ENCODE measurements at places on chromosomes 1 and 21.

DNA sequence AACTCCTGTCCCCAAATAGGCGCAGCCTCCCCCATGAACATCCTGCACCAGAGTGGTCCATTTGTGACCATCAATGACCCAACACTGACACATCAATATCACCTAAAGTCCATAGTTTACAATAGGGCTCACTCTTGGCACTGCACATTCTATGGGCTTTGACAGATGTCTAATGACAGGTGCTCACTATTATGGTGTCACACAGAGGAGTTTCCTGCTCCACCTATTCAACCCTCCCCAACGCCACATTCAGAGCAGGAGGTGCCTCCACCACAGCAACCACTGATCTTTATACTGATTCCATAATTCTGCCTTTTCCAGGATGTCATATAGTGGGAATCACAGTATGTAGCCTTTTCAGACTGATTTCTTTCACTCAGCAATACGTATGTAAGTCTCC lies 24.2 kb downstream of the GNG4 start:
- DNase-seq = no peak

DNA sequence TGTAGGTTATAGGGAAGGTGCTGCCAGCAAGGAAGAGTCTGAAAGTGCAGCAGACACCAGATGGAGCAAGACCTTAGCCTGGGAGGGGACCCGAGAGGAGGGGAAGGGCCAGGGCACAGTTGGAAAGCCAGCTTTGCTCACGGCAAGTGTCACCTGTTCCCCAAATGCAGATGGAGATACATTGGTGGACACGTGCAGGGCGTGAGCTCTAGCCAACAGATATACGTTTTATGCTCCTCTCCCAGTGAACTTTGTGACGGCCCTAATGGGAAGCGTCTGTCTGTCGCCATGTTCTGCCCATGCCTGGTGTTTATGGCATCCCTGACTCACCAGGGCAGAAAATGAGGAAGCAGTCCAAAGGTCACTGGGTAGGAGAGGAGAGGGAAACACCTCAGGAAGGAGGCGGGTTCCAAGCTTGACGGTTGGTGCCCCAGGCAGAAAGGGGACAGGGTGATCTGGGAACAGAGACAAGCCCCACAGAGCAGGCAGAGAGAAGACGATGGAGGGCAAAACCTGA lies 7.6 kb downstream of the GPA33 start:
- no peak for DNase-seq

DNA sequence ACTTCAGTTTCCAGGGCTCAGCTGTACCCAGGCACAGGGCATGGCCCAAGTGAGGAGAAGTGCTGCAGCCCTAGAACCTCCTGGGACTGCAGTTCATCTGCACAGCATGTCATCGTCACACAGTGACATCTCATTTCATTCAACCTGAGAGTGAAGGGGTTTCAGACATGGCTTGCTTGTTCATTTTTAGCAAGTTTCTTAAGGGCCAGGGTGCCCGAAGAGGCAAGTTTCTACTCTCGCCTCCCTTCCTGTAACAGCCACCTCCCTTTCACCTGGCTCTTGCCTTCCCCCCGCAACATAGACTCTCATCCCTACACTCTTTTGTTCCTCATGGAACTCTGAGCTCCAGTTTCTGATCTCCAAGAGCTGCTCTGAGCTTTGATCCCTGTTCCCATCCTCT lies 108.1 kb downstream of the C1orf21 start:
- DNase-seq = no peak

GRCh38 chr1:42348498-42348897 lies 13.5 kb upstream of the FOXJ3 start:
- no peak for DNase-seq

DNA sequence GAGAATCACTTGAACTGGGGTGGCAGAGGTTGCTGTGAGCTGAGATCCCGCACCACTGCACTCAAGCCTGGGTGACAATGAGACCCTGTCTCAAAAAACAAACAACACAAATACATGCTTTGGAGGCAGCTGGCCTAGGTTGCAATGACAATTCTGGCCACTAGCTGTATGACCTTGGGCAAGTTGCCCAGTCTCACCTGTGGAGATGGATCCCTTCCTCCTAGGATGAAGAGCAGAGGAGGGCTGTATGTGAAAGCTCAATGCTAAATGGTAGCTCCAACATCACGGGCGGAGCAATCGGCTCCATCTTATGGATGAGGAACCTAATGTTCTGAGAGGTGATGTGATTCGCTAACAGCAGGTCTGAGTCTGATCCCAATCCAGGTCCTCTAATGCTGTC lies 20.6 kb downstream of the ADORA1 start:
- DNase-seq = no peak

- peak; percentile 34 for DNase-seq
These were observed 32.3 kb upstream of the TARDBP start for GRCh38 chr1:10980094-10980577.

DNA sequence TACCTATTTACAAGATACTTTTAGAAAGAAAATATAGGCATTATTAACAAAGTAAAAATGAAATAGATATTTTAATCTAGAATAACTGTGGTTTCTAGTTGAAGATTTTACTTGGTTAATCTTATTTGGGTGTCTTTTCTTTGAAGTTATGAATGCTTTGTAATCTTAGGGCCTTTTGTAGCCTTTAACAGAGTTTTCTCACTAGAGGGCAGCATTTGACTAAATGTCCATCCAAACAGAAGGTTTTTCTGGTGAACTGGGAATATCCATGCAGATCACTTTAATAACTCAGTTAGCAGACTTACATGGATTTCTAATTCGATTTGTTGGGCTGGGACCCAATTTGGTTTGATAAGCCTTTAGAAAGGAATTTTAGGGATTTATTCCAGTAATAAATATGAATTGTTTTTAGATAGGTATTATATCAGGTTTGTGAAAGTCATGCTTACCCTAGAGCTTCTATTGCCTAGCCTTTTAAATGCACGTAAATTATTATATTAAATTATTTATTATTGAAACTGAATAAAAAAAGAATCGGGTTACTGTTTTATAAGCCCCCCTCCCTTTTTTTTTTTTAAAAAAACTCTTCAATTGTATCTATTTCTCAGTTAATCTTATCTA lies 119.7 kb downstream of the ZNF326 start:
- DNase-seq = peak; percentile 65

DNA sequence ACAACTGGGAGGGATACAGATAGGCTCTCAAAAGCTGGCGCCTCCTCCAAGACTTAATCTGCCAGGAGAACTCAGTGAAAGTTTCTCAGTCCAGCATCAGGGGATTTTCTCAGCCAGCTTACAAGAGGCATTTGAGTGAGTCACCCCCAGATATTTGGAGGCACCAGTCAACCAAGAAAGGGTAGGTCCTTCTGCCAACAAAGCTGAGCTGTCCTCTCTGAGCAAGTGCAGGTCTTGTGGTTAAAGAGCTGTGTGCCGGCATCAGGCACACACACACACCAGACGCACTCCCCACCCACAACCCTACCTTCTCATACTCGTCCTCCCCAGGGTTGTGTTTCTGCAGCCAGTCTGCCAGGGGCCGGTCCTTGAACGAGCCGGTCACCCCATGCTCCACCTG lies 27.0 kb upstream of the PPP1R15B start:
- peak; percentile 36 for DNase-seq

- no peak for DNase-seq
These were observed 42.4 kb upstream of the HP1BP3 start for GRCh38 chr1:20829531-20829930.

GRCh38 chr1:22892789-22893188 lies 79.9 kb downstream of the LACTBL1 start:
- DNase-seq = peak; percentile 82

DNA sequence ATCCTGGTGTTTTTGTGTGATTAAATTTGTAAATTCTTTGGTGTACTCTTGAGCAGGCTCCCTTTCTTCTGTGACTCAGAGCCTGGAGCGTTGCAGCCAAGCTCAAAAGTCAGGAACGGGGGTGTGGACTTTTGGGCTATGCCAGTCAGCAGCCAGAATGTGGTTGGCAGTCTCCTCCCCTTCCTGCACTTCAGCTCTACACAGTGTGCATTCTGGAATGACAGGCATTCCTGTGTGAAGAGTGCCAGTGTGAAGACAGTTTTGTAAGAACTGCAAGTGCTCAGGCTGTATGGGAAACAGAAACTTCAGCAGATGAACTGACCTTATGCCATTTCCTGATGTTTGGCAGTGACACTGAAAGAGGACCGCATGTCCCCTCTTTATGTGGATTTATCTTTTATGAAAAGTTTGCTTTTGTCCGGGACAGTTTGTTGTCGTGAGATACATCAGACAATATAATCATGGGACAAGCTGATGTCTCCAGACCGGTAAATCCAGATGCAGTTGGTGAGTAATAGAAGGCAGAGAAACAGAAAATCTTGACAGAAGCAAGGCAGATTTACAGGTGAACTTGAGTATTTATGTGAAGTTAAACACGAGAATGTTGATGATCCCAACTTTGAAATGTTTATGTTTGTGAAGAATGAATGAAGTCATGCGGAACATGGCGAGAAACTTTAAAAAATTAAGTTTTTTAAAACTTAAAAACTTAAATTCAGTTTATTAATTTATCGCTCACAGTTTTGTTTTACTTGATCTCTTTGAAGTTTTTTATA lies 67.7 kb upstream of the RCC1 start:
- DNase-seq = peak; percentile 43

GRCh38 chr21:16863362-16863905 lies 649.4 kb upstream of the CXADR start:
- no peak for DNase-seq

- no peak for DNase-seq
These were observed 772 bp downstream of the ADAM15 start for GRCh38 chr1:155051777-155052398.

DNA sequence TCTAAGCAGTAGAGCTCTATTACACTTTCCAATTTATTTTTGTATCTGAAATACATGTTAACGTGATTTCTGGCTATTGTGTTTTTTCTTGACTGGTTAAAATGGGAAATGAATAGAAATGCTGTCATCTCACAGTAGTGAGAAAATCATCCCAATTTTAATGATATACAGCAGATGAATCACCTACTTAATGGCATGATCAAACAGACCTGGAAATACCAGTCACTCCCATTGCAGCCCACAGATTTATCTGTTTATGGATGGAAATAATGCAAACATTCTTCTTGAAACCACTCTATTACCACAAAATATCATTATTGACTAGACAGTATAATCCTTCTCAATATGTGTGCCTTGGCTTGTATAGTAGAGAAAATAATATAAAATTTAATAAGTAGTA lies 497.8 kb upstream of the ADAMTS5 start:
- no peak for DNase-seq

DNA sequence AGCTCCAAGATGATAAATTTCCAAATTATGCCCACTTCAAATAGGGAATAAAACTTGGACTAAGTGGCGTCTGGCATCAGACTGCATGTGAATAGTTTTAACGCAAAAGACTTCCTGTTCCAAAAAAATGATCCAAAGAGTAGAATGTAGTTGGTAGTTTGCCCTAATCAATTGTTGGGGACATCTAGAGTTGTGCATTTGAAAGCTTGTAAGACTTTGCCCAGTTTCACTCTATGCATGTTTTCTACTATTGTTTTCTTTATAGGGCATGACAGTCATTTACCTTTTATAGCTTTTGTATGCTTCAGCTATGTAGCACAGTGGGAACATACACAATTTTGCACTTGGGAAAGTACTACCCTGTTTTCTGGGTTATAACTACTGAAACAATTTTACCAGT lies 86.0 kb downstream of the HS2ST1 start:
- DNase-seq = no peak

- no peak for DNase-seq
These were observed 139.4 kb downstream of the MRPL39 start for GRCh38 chr21:25467896-25468295.

GRCh38 chr1:232209357-232209756 lies 420.6 kb downstream of the SIPA1L2 start:
- DNase-seq = no peak

- DNase-seq = no peak
These were observed 167.2 kb downstream of the RUNX1 start for GRCh38 chr21:34881839-34882371.

DNA sequence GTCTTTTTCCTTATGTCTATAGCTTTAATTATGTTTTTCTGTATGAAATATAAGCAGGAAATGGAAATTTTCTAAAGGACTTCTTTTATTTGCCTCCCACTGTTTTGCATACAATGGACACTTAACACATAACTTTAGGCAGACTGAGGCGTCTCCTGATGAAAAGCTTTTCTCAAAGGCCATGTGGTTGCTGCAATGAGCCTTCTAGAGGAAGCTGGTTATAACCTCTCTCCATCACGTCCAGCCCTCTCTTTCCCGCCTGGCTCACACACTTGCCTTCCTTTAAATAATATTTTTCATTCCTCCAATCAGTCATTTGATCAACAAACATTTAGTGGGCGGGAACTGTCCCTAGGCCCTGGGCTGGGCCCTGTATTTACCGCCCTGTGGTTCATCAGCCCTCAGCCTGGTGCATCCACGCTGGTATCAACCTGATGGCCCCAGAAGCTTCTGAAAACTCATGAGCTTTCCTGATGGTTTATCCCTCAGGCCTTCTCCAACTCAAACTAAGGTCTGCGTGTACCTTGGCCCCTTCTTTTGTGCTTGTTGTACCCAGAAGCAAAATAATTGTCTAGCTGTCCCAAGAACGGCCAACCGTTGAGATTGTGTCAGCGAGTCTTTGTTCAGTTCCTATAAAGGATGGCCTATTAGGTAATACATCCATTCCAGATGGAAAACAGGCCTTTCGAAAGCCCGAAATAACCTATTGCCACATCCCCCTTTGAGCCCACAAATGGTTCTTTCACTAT lies 75.3 kb upstream of the LYST start:
- DNase-seq = no peak

DNA sequence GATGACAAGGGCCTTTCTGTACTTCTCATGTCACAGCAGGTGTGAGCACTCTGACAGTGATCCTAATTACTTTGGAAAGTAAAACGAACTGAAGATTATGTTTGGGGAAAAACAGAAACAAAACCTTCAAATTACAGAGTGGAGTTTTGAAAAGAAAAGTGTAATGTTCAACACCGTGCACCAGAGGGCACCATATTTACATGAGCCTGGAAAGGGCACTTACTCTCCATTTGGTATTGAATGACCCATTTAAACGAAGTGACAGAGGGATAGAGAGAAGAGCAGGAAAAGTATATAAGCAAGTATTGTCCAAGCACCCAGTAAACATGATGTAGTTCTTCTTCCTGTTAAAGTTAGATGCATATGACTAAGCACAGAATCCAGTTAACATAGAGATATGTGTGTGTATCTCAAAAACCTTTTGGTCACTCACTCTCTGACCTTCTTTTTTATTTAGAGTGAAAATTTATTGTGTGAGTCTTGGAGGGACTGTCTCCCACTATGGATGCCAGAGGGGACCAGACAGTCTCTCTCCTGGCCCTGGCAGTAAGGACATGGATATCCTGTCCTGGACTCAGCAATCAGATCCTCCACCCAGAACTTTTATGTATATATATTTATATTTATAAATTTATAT lies 3.8 kb upstream of the RGSL1 start:
- DNase-seq = peak; percentile 22

DNA sequence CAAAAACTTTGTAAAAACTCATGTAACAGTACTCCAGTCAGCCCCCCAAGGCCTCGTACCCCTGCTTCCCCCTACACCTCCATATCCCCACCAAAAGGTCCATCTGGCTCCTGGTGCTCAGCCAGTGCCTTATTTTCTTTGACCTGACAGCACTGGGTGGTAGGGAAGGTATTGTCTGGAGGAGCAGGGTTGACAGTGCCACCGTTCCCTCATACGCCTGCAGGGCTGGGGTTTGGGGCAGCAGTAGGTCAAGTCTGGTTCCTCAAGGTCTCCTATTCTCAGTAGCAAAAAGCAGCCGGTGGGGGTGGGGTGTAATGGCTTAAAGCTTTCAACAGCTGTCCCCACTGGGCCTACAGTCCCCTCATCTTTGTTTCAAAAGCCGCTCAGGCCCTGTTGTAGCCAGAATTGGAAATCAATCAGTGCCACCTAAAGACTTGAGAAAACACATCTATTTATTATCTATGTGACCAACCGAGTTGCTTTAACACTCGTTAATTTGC lies 25.3 kb upstream of the TTF2 start:
- no peak for DNase-seq
